Activated CD4-positive, alpha-beta T cell treated with anti-CD3 and anti-CD28 coated beads, Interleukin-10, Interleukin-2, amounts not matched to agents 100 ng/mL and 50 ng/mL, durations not matched to agents 16 hours and 8 hours (primary cell): ENCODE measurements at places on chromosomes 7 and 10.
A peak's percentile ranks its signal among the peaks of the same experiment; 100 is the strongest.

DNA sequence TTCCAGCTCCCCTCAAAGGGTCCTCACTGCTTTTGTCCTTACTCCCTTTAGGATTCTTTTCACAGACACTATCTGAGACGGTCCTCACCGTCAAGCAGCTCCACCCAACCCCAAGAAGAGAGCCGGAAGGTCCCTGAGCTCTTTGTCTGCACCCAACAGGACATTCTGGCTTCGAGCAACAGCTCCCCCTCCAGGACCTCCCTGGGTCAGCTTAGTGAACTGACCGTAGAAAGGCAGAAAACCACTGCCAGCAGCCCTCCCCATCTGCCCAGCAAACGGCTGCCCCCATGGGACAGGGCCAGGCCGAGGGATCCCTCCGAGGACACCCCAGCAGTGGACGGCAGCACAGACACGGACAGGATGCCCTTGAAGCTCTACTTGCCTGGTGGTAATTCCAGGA lies 19.9 kb downstream of the MINDY4 start:
- DNase-seq = no peak

DNA sequence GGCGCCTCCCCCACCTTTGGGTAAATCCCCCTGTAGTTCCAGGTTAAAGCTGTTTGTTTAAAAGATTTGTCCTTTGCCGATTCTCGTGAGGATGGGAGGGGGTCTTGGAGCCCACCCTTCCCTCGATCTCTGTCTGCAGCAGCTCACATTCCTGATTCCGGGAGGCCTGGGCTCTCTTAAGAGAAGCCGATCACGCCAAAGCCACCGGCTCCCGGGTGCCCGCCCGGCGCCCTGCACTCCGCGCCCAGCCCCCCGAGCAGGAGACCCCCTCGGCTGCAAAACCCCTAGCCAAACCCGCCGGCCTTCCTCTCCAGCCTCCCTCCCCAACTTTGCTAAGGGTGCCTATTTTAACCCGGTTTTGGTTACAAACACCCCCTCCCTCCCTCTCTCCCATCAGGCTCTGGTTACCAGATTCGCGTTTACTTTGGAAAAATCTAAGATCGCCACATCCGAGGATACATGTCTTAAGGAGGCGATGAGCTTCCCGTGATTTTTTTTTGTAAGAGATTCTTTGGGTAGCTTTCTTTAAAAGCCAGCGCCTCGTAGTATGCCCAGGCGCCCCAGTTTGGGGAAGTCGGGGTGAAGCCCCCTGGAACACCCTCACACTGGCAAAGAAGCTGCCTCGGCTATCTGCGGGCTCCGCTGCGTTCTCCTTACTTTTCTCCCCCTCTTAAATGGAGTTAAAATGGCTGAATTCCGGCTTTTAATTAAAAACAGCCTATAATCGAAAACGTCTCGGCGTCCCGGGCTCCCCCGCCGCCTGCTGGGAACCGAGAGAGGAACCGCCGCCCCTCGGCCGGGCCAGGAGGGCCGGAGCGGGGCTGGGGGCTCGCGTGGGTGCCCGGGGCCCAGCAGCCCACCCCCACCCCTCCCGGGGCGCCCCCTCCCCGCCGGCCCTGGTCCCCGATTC lies 983 bp downstream of the TNRC18 start:
- no peak for DNase-seq

- DNase-seq = peak; percentile 29
Observed at GRCh38 chr7:94064541-94065191, 60.5 kb upstream of the BET1 start.

DNA sequence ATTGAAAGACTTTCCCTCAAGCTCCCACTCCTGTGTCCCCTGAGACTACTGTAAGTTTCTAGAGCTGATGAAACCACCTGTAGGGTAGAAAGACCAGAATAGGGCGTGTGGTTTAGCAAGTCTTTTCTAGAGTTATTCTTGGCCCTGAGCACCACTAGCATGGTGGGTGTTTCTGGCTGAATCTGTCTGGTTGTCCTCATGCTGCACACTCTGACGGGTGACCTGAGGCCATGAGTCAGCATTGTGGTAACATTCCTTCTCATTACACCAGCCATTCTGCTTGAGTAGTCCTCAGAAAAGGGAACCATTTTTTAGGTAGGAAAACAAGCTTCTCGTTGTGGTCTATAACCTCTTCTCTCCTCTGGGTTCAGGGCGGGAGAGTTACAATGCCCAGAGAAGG lies 250.3 kb downstream of the SNX13 start:
- no peak for DNase-seq

DNA sequence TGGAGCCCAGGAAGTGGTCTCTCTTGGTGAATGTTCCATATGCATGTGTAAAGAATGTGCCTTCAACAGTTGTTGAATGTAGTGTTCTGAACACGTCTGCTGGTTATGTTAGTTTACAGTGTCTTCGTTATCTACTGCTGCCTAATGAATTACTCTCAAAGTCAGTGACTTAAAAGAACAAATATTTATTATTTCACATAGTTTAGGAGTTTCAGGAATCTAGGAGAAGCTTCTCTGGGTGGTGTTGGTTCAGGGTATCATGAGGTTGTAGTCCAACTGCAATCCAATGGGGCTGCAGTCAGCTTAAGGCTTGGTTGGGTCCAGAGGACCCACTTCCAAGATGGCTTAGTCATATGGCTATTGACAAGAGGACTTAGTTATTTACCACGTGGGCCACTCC lies 36.6 kb upstream of the IGFBP3 start:
- no peak for DNase-seq

- no peak for DNase-seq
Observed at GRCh38 chr7:47236480-47237129, 345.3 kb downstream of the TNS3 start.

GRCh38 chr10:49288341-49289065 lies 10.5 kb upstream of the C10orf71 start:
- DNase-seq = no peak

DNA sequence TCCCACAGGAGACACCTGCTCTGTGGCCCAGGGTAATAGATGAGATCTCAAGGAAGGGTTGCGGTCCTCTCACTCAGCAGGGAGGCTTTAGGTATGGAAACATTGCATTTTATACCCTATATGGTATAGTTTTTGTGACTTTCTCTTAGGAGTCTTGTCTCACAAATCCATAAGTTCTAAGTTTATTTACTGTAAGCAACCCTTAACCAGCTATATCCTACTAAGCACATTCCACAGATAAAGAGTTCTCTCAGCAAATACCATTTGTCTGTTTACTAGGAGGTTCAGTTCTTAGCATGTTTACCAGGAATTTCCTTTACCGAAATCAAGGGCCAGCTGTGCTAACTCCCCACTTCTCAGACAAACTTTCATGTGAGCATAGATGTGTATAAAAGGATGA lies 66.9 kb downstream of the ANLN start:
- DNase-seq = no peak

DNA sequence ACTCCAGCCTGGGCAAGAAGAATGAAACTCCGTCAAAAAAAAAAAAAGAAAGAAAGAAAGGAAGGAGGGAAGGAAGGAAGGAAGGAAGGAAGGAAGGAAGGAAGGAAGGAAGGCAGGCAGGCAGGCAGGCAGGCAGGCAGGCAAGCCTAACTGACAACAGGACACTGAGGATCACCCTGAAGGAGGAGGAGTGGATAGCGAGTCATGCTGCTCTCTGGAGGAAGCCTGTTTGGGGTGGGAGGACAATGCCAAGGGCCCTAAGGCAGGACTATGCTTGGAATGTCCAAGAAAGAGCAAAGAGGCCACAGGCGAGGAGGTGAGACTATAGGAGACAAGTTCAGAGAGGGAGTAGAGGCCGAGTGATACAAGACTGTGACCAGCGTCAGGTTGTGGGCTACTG lies 107.0 kb upstream of the PARD3 start:
- no peak for DNase-seq

DNA sequence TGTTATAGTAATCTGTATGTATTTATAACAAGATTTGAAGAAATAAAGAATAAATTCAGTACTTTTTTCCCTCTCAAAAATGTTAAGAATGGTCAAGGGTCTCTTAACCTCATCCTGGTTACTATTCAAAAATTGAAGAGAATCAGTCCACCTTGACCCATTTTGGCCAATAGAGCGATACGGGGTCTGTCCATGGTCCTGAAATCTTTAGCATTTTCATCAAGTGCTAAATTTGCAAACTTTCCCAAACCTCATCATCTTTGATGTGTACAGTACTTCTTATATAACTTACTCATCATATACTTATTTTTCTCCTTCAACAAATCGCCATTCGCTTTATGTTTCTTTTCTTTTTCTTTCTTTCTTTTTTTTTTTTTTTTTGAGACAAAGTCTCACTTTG lies 23.6 kb downstream of the TMEM178B start:
- DNase-seq = peak; percentile 4

DNA sequence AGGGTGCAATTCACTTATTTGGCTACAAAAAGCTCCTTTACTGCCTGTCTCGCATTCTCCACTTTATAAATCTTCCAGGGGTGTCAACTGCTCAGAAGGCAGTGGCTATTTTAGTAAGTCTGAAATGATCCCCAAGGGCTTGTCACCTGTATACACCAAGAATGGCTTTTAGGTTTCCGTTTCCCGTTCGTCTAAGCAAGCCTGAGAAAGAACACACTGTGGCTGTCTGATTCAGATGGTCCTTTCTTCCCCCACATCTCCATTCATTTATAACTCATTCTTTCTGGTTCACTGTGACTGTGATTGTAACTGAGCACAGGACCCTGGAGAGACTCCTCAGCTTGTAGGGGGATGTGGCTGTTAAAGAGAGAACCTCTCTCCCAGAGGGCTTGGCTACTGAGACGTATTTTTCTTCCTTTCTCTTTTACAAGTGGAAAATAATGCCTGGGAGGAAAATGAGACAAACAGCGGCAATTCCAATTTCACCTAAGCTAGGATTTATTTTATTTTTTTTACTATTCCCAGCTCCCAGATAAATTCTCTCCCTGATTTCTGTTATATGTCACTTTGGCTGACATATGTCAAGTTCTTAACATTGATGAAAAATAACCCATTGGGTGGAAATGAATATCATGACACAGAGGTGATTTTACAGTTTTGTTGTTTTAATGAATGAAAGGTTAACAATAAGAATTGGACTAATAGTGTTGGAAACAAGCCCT lies 129.3 kb downstream of the FAM107B start:
- DNase-seq = peak; percentile 60

GRCh38 chr7:155345490-155345889 lies 47.8 kb downstream of the INSIG1 start:
- no peak for DNase-seq

DNA sequence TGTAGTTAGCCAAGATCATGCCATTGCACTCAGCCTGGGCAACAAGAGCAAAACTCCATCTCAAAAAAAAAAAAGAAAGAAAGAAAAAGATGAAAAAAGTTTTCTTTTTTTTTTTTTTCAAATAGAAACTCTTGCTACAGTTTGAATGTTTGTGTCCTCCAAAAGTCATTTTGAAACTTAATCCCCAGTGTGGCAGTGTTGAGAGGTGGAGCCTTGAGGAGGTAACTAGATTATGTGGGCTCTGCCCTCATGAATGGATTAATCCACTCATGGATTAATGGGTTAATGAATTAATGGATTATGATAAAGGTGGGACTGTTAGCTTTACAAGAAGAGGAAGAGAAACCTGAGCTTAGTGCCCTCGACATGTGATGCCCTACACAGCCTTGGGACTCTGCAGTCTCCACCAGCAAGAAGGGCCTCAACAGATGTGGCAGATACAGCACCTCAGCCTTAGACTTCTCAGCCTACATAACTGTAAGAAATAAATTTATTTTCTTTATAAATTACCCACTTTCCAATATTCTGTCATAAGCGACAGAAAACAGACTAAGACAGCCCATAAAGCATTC lies 25.1 kb downstream of the CPEB3 start:
- DNase-seq = peak; percentile 31

- DNase-seq = no peak
Observed at GRCh38 chr10:35237766-35238512, 98.4 kb upstream of the CCNY start.

DNA sequence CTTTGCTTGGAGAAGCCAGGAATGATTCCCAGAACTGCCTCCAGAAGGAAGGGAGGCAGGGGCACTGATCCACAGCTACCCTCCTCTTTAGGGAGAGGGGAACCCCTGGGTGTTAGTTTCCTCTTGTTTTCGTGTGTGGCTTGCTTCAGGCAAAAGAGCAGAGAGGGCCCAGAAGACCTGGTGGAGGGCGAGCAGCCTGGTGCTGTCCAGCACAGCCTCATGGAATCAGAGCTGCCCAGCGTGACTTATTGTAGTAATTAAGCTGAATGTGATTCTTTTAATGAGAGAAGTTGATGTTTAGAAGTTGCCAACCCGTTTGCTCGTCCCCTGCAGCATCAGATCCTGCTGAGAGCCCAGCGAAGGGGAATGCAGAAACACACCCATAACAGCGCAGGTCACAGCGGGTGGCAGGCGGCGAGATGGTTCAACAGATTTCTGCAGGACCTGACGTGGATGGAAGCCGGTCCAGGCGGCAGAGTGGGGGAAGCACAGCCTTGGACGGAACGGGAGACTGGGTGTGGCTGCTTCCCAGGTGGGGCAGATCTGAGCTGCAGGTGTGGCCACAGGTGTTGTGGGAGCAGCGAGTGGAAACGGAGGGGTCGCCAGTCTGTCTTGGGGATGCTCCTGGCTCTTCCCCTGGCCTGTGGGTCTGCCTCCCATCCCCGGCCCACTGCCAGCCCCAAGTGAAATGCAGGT lies 53.7 kb upstream of the SHH start:
- no peak for DNase-seq
